ENCODE measurements at places on chromosomes 7 and 10. TPM values are rescaled to one million over a fixed set of nuclear protein-coding genes. Genes with fewer than 3 reads are reported as not detected.

DNA sequence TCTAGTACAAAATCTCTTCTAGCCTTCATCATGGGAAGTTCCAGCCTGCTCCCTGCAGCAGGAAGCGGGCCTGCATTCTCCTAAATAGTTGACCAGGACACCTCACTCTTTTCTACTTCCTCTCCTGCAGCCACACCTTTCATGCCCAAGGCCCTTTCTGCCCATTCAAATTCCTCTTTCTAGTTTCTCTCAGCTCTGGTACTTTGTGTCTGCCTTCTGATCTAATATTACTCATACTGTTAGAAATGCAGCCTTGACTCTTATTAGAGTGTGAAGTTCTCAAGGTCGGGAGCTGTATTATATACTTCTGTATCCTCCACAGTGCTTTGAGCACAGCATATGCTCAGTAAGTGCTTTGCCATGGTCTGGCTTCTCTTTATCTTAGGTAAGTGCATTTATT, 103.1 kb downstream of the PRKCQ start:
- no peak overlapping the region for H3K4me3 ChIP-seq
- no peaks in the 10 kb centered on the region for H3K36me3 ChIP-seq
- H3K4me1 ChIP-seq: no peaks in the 10 kb centered on the region
- DNase-seq: no peak
- no peak overlapping the region for H3K27ac ChIP-seq
- no peaks in the 10 kb centered on the region for H3K27me3 ChIP-seq

The VIM gene
- total RNA-seq: 837 TPM

DNA sequence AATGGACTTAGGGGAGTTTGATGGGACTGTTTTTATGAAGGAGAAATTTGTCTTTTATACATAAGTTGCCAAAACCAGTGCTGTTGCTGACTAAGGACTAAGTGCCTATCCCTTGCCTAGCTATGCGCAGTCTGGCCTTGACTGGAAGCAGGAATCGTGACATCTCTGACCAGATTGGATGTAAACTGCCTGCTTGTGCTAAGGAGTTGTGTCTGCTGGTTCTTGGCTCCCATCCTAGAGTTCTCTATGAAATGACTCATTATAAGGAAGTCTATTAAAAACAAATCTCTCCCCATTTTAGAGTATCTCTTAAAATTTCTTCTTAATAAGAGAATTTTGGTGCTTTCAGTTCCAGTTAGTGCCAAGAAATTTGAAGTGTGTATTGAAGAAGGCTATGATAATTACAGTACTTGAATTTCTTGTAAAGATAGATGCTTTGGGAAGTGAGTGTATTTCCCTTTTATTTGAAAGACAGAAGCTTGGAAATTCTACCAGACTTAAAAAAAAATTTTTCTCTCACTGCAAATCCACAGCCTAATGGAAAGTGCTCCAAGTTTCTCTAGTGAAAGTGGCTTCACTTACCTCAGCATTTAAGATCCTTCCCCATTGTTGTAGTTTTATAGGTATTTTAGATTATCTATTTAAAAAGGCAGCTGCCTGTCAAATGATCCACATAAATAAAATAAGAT, 77.6 kb downstream of the BICC1 start:
- DNase-seq: peak; percentile 73
- H3K4me1 ChIP-seq: peaks cover 5% of the 10 kb centered on the region
- no peak overlapping the region for H3K27ac ChIP-seq
- H3K36me3 ChIP-seq: no peaks in the 10 kb centered on the region
- H3K4me3 ChIP-seq: no peak overlapping the region

DNA sequence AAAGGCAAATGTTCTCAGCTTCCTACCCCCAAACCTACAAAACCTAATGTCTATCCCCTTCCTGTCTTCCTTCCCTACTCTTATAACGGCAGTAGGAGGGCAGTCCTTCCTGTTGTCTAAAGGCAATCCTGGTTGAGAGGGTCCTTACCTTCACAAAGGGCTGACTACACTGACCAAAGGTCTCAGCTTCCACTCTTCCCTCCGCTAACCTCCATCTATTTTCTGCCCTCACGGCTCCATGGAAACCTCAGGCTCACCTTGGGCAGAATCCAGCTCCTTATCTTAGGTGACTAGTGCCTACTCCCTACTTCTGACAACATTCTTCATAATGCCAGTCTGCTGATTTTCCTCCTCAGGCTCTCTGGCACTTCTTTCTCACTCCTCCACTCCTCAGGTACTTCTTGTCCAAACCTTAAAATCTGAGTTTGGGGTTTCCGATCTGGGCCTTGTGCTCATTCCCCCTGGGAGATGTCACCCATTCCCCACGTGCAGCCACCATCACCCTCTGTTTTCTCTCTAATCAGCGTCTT, 542 bp downstream of the FBXL13 start:
- H3K36me3 ChIP-seq: no peaks in the 10 kb centered on the region
- H3K27ac ChIP-seq: peak overlapping the region; percentile 94
- H3K27me3 ChIP-seq: no peaks in the 10 kb centered on the region

The DNAJC12 gene
- 51.0 TPM for total RNA-seq

The HTR5A gene
- total RNA-seq: not detected

The DKK1 gene
- total RNA-seq: 1.2 TPM

The SAMD9L gene
- 28.0 TPM for total RNA-seq

- no peak overlapping the region for H3K4me3 ChIP-seq
- no peaks in the 10 kb centered on the region for H3K4me1 ChIP-seq
- no peak overlapping the region for H3K27ac ChIP-seq
- no peaks in the 10 kb centered on the region for H3K27me3 ChIP-seq
- H3K36me3 ChIP-seq: no peaks in the 10 kb centered on the region
These were observed 627 bp upstream of the SSMEM1 start for GRCh38 chr7:130207033-130207432.

The SPDYE16 gene
- 0.42 TPM for total RNA-seq

GRCh38 chr10:24382979-24383663, 174.2 kb downstream of the KIAA1217 start:
- peaks cover 26% of the 10 kb centered on the region for H3K4me1 ChIP-seq
- peak overlapping the region; percentile 90 for H3K27ac ChIP-seq
- peak; percentile 59 for DNase-seq

The ANKRD61 gene
- not detected for total RNA-seq

The OPN4 gene
- not detected for total RNA-seq

GRCh38 chr10:22962817-22963216, 35.0 kb downstream of the ARMC3 start:
- no peak overlapping the region for H3K4me3 ChIP-seq
- H3K4me1 ChIP-seq: no peaks in the 10 kb centered on the region
- no peak overlapping the region for H3K27ac ChIP-seq
- DNase-seq: no peak
- no peaks in the 10 kb centered on the region for H3K36me3 ChIP-seq
- H3K27me3 ChIP-seq: no peaks in the 10 kb centered on the region

DNA sequence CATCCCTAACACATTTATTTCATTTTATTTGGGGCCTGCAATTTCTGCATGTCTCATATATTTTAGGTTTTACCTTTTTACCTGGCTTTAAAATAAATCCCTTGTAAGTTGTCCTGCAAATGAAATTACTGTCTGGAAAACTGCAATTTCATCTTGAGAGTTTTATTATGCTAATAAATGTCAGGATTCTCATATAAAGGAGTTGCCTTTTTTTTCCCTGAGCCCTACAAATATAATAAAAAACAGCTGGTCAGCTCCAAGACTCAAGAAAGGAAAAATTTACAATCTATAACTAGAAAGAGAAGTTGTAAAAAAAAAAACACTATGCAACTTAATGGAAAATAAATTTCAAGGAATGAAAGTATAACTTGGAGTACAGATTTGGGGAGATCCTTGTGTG, 108.7 kb downstream of the SH2D4B start:
- no peaks in the 10 kb centered on the region for H3K4me1 ChIP-seq
- H3K36me3 ChIP-seq: no peaks in the 10 kb centered on the region
- H3K27ac ChIP-seq: no peak overlapping the region
- H3K4me3 ChIP-seq: no peak overlapping the region
- no peak for DNase-seq
- H3K27me3 ChIP-seq: no peaks in the 10 kb centered on the region

GRCh38 chr10:112999102-112999501, 49.1 kb downstream of the TCF7L2 start:
- DNase-seq: no peak
- H3K36me3 ChIP-seq: no peaks in the 10 kb centered on the region
- no peaks in the 10 kb centered on the region for H3K27me3 ChIP-seq
- H3K4me3 ChIP-seq: no peak overlapping the region
- no peak overlapping the region for H3K27ac ChIP-seq

The EMX2 gene
- 0.11 TPM for total RNA-seq

The SEMA3C gene
- total RNA-seq: 6.2 TPM

The SMO gene
- total RNA-seq: 17.3 TPM

DNA sequence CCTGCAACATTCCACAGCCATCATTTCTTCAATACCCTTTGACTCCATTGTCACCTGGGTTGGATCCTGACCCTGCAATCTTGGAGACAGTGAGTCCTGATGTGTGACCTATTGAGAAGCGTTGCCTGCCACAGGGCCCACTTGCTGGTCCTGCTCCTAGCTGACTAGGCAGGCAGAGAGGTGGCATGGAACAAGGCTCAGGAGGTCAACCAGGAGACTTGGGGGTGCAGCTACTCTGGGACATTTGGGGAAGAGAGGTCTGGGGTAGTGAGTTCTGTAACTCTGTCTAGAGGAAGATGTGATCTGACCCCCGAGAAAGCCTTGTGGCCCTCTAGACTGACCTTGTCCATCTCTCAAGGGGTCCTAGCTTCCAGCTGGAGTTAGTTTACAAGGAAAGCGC, 1.8 kb downstream of the ZMIZ2 start:
- H3K4me1 ChIP-seq: peaks cover 32% of the 10 kb centered on the region
- H3K4me3 ChIP-seq: no peak overlapping the region
- no peaks in the 10 kb centered on the region for H3K36me3 ChIP-seq
- DNase-seq: no peak
- H3K27me3 ChIP-seq: no peaks in the 10 kb centered on the region

The AGK gene
- 34.5 TPM for total RNA-seq

The PILRA gene
- total RNA-seq: 3.4 TPM

The NHLRC2 gene
- 39.3 TPM for total RNA-seq

DNA sequence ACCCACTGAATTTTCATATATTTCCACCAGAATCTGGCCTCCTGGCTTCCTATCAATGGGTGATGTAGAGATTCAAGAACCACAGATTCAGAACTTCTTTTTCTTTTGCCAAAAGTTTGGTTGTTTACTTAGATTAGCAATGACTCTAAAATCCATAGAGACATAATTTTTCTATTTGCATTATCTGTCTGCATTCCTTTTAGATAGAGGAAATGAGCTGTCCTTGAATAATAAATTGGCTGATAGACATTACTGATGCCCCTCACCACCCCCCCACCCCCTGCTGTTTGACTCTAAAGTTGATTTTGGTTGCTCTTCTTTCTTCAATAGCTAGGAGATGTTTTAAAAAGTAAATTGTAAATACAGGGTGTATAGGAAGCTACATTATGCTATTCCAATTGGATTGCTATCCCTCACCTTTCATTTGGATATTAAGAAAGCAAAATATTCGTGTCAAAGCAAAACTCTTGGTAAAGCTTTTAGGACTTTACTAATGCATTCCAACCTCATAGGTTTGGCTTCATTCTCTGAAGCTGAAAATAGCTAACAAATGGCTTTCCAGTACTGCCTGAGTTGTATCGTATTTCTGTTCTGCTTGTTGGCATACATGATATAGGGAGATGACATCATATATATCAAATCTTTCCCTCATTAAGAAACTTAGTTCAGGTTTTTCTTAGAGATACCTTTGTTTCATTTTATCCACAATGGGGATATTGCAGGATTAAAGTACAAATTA, 606.0 kb downstream of the ARL4A start:
- H3K4me3 ChIP-seq: no peak overlapping the region
- H3K4me1 ChIP-seq: no peaks in the 10 kb centered on the region
- no peaks in the 10 kb centered on the region for H3K36me3 ChIP-seq

The HMX2 gene
- total RNA-seq: not detected

GRCh38 chr7:73358590-73359275, 30.8 kb downstream of the FKBP6 start:
- peaks cover 11% of the 10 kb centered on the region for H3K4me1 ChIP-seq
- no peak overlapping the region for H3K4me3 ChIP-seq
- H3K27me3 ChIP-seq: no peaks in the 10 kb centered on the region
- DNase-seq: no peak

DNA sequence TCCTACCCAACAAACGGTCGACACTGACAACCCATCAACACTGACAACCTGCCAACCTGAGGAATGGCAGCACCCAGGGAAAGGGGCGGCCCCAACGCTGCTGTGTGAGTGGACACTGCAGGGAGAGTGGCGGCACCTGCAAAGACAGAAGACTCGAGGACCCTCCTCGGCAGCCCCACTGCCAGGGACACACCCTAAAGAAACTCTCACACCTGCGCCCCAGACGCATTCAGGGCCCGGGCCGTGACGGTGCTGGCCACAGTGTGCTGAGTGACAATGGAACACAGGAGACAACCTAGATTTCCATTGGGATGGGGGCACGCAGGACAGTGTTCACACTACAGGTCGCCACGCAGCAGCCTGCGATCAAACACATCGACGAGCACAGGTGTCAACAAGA, 3.6 kb downstream of the CAMK2B start:
- no peak overlapping the region for H3K27ac ChIP-seq
- no peak for DNase-seq
- H3K36me3 ChIP-seq: no peaks in the 10 kb centered on the region
- peaks cover 8% of the 10 kb centered on the region for H3K27me3 ChIP-seq
- no peaks in the 10 kb centered on the region for H3K4me1 ChIP-seq

The NEBL gene
- total RNA-seq: 7.8 TPM

The BMPR1A gene
- total RNA-seq: 26.6 TPM

DNA sequence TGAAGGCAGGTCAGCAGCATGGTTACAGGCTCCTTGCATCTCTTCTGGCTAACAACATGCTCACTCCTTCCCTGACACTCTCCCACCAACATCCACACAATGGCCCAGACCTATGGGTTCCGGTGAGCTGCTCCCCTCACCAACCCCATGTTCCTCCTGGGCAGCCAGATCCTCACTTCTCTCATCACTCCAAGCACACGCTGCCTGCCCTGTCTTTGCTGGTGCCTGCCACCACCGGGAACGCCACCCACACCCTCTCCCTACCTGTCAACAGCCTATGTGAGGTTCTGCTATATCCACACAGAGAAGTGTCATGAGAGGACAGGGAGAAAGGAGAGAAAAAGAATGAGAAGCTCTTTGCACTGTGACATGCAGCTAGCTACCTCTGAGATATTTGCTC, 14.6 kb downstream of the PARP12 start:
- H3K36me3 ChIP-seq: no peaks in the 10 kb centered on the region
- no peaks in the 10 kb centered on the region for H3K27me3 ChIP-seq
- H3K4me3 ChIP-seq: no peak overlapping the region
- H3K27ac ChIP-seq: no peak overlapping the region
